Activated CD8-positive, alpha-beta memory T cell treated with anti-CD3 and anti-CD28 coated beads for 4 hours (primary cell): ENCODE measurements at places on chromosomes 6 and 20.

- no peak for DNase-seq
Observed at GRCh38 chr20:62358171-62359042, 8.7 kb downstream of the LAMA5 start.

DNA sequence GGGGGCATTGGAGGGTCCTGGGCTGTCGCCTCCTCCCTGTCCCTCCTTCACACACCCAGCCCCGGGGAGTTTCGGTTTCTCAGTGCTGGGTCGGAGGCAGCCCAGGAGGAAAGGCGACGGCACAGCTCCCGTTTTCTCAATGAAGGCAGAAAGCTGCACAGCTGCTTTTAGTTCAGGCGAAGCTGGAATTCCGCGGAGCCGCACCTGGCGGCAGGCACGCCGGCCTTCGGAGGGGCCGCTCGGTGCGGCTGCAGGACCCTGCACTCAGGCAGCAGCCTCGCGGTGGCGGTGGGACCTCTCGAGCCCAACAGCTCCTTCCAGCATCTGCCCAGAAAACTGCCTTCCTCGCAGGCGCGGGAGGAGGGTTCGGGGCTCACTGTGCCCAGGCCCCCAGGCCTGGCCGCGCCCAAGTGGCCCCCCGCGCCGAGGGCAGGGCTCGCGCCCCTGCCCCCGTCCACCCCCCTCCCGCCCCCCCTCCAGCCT lies 4.6 kb downstream of the FOXQ1 start:
- no peak for DNase-seq

GRCh38 chr20:11496380-11496779 lies 421.3 kb upstream of the BTBD3 start:
- no peak for DNase-seq

- DNase-seq, result no peak
Observed at GRCh38 chr6:100288311-100288710, 176.4 kb downstream of the SIM1 start.

DNA sequence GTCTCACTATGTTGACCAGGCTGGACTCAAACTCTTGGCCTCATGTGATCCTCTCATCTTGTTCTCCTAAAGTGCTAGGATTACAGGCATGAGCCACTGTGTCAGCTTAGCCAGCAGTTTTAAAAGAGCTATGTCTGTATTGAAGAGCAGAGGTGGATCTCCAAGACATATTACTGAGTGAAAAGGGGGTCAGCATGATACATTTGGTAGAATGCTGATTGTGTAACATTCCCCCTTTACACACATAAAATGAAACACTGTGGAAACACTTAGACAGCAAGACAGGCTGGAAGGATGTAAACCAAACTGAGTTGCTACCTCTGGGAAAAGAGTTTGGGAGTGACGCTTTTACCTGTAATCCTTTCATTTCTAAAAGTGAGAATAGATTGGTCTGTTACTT lies 1.7 kb upstream of the RIPOR3 start:
- DNase-seq, result no peak

DNA sequence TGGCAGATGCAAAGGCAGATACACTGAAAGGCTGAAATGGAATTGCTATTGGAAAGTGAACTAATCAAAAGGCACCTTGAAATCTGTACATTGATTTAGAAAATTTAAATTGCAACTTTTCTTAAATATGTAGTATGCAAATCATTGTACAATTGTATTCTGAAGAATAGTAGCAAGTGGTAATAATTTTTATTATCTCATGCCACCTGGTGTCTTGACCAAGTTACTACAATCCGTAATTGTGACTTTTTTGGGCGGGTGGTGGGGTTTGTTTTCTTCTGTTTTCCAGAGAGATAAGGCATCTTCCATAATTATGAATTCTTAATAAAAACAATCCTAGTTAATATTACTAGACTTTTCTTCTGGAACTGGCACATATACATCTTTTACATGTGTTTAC lies 12.5 kb upstream of the BCKDHB start:
- DNase-seq, result no peak

- no peak for DNase-seq
Observed at GRCh38 chr6:7264041-7264440, 49.0 kb downstream of the SSR1 start.

DNA sequence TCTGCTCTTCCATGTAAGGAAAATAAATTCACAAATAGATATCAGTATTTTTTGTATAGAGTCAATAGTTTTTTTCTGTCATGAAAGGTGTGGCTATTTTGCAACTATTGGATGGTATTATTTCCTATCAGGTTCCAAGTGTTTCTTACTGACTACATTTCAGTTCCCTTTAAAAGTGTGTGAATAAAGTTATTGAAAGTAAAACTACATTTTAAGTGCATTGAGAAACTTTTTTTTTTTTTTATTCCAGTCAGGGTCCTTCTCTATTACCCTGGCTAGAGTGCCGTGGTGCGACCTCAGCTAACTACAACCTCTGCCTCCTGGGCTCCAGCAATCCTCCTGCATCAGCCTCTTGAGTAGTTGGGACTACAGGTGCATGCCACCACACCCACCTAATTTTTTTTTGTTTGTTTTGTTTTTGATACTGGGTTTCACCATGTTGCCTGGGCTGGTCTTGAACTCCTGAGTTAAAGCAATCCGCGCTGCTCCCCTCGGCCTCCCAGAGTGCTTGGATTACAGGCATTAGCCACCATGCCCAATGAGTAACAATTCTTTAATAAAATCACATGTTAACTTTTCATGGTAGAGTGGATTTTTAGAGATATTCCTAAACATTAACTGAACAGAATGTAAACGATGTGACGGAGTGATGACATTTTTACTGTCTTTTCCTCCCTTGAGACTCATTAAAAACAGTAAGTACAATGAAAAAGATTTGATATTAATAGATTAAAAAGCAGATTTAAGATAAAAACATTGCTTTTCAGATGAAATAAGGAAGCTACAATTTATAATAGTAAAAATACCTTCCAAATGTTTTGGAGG lies 69.7 kb upstream of the ADGRF4 start:
- no peak for DNase-seq

GRCh38 chr6:89522778-89523177 lies 89.8 kb downstream of the ANKRD6 start:
- DNase-seq, result no peak

DNA sequence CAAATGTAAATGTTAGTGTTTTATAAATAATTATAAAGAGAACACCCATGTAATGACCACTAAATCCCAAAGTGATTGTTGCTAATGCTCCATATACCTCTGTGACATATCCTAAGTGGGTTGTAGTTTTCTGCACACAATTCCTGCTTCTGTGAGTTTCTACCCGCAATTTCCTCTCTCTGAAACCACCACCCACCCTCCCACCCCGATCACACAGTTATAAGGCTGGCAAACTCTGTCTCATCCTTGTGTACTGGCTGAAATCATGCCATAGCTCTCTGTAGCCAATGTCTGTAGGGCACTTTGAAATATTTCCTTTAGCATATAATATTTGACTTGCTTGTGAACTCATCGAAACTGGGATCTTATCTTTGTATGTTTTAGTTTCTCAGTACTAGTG lies 236.6 kb downstream of the PLCB1 start:
- no peak for DNase-seq

DNA sequence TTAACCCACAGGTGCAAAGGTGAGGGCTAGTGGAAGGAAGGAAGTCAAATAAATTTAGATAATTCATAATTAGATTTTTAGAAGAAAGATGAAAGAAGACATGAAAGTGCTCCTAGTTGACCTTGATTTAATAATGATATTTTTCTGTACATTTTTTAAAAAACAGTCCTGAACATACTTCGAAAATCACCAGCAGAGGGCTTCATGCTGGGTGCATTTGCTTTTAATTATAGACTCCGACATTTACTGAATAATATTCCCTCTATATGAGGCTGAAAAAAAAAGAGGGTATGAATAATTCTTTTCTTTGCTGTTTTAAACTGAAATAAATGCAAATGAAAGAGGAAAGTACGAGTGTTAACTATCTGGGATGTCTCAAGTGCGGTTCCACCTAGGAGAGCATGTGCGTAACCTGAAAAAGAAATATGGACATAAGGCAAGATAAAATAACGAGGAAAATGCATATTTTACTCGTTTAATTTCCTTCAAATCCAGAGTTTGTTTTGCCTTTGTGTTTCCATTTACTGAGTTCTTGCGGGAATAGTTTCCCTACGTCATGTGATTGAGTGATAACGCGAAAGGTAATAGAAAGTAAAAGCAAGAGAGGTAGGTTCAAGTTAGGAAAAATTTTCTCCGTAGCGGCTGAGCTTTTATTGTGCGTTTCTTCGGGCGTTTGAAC lies 3.1 kb upstream of the TFAP2B start:
- DNase-seq, result no peak

- DNase-seq, result no peak
Observed at GRCh38 chr6:143125455-143125854, 64.8 kb downstream of the AIG1 start.

GRCh38 chr6:21053612-21054011 lies 519.4 kb downstream of the CDKAL1 start:
- no peak for DNase-seq

DNA sequence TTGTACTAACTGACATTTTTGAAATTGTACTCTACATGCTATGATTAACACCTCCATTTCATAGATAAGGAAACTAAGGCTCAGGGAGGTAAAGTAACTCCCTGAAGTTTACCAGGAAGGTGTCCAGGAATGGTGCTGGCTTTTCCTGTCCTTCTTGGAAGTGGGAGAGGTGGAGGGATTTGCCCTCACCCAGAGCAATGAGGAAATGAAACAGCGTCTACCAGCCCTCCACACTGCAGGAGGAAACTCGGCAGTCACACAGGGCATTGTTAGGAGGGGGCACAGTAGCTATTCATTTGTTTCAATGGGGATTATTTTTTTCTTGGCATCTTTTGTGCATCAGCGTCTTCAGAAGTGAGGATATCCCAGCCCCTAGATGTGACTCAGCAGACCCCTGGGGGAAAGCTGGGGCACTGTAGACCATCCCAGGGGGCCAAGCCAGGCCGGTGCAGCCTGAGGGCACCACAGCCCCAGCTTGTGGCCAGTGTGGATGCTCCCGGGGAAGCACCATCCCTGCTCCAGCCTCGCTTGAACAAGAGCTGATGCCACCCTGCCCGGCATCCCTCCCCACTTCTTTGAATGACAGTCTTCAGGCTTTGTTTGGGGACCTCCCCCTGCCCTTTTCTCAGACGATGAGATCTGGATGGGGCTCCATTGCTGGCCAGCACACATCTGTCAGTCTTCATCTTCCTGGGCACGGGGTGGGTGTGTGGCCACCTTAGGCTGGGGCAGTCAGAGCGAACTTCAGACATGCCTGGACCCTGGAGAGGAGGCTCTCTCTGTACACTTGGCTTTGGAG lies 224.4 kb upstream of the PMEPA1 start:
- DNase-seq, result no peak

DNA sequence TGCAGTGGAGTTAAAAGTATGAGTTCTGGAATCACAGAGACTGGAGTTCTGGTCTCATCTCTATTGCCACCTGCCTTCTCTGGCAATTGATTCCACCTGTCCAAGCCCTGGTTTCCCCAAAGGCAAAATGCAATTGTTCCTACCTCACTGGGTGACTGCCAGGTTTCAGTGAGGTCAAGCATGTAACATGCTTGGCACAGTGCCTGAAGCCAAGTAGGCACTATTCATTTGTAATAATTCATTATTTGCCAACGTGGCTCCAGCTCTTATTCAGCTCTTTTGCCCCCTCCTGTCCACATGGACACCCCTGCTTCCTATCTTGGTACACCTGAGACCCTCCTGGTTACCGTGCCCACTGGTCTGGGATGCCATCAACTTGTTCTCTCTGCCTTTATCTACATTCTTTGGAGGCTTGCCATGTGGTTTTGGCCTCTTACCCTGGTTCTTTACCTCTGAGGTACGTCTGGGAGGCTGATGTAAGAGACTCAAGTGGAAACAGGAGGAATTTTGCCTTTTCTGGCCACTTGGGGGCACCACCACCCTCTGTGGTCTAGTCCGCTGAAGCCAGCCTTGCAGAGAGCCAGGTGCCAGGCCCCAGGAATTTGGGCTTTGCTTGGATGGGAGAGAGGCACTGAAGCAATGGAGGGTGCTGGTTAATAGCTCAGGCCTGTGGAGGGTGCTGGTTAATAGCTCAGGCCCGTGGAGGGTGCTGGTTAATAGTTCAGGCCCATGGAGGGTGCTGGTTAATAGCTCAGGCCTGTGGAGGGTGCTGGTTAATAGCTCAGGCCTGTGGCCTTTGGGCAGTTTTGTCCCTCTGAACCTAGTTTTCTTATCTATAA lies 1.7 kb downstream of the KCNK15 start:
- no peak for DNase-seq

- no peak for DNase-seq
Observed at GRCh38 chr20:54320148-54320607, 112.3 kb downstream of the PFDN4 start.
